ENCODE measurements at places on chromosomes 5 and 9.

DNA sequence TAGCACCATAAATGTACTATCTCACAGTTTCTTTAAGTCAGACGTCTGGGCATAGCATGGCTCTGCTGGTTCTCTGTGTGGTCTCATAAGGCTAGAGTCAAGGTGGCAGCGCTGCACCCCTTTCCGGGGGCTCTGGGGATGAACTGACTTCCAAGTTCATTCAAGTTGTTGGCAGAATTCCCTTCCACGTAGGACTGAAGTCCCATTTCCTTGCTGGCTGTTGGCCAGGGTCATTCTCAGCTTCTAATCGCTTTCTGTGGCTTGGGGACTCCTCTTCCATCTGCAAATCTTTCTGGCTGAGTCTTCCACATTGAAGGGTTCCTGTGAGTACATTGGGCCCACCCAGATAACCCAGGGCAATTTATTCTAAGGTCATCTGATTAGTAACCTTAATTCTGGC, 211.0 kb downstream of the AGTPBP1 start:
- no peak for DNase-seq

DNA sequence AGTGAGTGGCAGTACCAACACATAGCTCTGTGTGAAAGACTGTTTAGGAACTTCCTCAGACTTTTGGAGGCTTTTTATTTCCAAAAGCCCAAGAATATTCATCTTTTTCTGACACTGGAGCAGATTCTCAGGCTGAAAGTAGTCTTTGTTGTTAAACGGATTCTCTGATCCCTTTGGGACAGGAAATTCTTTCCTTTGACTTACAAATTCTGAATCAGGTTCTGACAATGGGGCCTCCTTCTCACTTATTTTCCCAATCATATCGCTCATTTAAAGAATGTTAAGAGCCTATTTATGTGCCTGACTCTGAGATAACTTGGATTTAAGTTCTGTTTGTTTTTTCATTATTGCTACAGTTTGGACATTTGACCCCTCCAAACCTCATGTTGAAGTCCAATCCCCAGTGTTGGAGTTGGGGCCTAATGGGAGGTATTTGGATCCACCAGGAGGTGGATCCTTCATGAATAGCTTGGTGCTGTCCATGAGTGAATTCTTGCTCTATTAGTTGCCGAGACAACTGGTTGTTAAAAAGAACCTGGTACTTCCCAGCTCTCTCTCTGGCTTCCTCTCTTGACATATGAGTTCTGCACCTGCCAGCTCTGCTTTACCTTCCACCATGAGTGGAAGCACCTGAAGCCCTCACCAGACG, 4.1 kb upstream of the ADGRV1 start:
- DNase-seq, result no peak

- no peak for DNase-seq
Measured at GRCh38 chr5:88663793-88664216, 219.2 kb downstream of the MEF2C start.

DNA sequence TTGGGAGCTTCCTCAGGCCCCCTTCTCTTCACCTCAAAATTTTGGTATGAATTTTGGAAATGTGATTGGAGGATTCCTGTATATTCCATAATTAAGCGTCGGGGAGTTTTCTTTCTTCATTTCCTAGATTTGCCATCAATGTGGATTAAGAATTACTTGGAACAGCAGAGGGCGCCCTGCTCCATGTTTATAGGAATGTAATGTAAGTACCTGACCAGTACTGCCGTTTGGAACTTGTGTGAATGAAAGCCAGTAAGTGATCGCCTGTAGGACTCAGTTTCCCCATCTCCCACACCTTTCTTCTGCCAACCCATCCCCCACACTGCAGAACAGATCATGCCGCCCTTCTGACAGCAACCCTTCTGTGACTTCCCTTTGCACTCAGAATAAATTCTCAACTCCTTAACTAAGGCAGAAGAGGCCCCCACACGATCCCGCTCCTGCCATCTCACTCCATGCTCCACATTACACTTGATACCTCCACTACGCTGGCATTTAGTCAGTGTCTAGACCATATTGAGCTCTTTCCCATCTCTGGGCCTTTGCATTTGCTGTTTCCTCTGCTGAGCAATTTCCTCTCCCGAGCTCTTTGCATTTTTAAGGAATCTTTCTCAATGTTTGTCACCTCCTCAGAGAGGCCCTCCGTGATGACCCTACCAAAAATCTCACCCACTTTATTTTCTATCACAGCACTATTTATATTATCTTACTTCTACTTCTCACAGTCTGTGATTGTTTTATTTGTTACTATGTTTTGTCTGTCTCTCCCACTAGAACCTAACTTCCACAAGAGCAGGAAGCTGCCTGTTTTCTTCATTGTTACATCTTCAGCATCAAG, 79.5 kb upstream of the HTR4 start:
- peak; percentile 52 for DNase-seq

DNA sequence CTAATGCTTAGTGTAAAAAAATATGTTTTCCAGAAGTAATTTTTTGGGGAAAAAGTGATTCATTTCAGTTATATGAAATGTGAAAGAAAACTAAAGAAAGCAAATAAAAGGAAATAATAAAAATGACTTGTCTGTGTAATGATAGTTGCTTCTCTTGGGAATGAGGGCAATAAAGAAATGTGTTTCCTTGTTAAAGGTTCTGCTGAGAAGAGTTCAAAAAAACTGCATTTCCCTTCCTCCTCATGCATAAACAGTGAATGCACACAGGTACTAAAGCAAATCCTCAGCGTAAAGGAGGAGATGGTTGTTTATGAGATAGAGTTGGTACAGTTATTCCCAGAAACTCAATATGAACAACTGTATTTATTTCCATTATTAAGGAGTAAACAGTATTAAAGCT, 307.6 kb downstream of the GLIS3 start:
- DNase-seq, result no peak

GRCh38 chr5:78472469-78473106, 112.2 kb downstream of the SCAMP1 start:
- DNase-seq, result no peak

DNA sequence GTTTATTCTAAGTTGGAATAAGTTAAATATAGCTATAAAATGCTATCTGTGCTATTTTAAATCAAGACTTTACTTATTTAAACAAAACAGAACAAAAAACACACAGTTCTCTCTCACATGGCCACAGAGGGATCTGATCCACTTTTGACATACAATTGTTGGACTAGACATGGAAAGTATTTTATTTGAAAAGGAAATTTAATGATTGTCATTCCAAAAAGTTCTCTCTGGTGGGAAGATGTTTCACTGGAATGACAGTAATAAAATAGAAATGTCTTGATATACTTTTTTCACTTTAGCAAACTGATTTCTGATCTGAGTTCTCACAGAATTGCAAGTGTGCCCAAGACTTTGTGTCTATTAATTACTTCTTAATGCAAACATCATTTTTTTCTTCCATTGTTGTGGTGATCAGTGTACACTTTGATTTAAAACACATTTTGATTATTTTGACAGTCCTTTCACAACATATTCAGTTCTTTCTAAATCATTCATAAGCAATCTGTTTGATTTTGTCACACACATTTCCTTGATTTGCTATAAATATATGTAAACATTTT, 30.1 kb upstream of the MINAR2 start:
- no peak for DNase-seq

All from NCI-H1105 treated with DMSO at 0.1 percent for 48 hours (cell line).